ENCODE measurements at places on chromosomes 5 and 9.

DNA sequence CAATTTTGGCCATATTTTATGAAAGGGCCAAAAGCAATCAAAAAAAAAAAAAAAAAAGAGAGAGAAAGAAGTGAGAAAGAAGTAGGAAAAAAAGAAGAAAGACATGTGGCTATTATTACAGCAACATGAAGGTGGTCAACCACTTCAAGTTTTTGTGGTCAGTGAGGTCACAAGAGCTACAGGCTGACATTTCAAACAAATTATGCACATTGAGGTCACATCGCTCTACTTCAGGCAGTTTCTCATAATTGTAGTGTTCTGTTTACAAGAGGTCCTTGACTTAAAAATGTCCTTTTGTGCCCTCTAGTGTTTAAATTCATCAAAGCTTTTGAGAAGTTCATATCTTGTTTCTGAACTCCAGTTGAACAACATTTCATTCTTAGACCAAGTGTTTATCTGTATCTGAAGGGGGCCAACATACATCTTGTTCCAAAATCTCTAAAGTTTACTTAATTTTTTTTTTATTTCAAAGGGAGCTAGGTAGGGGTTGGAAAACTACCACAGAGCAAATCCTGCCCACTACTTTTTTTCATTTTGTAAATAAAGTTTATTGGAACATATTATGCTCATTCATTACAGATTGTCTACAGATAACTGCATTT, 513.1 kb downstream of the PDE4D start:
- peak; percentile 46 for DNase-seq

DNA sequence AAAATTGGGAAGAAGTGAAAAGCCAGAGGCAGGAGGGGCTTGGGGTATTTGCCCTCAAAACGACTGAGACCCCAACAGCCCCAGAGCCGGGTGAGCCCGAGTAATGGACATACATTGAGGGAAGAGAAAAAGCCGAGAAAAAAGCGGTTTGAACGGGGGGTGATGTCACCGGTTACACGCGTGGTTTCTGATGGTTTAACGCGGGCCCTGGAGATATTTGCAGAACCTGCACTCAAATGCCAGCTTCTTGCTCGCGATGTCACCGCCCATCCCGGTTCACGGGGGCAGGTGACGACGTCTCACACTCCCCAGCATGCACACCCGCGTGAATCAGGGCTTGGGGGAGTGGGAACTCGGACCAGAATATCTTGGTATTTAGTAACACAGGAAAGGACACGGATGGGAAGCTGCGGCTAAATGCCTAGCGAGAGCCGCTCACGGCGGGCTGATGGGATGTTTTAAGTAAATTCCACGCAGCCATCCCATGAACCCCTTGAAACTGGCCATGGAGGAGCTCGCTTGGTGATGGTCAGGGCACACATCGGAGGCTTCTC, 102.0 kb upstream of the RAPGEF1 start:
- DNase-seq: no peak

GRCh38 chr5:171855798-171856763, 70.5 kb downstream of the SMIM23 start:
- no peak for DNase-seq

DNA sequence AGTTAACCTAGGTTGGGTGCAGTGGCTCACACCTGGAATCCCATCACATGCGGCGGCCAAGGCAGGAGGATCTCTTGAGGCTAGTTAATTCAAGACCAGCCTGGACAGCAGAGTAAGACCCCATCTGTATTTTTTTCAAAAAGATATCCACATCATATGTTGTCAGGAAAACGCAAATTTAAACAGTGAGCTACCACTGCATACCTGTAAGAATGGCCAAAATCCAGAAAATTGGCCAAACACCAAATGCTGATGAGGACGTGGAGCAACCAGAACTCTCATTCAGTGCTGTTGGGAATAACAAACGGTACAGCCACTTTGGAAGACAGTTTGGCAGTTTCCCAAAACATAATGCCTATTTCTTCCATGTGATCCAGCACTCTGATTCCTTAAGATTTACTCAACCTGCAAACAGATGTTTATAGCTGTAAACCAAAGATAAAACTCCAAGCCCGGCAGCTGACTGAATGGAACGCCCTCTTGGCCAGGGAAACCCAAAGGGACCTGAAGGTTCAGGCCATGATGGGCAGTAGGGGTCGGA, 12.4 kb downstream of the CEL start:
- no peak for DNase-seq

GRCh38 chr5:19903611-19904010, 84.4 kb downstream of the CDH18 start:
- no peak for DNase-seq

Data from neural progenitor cell (in vitro differentiated cells).